ENCODE measurements at places on chromosomes 1 and 21.

DNA sequence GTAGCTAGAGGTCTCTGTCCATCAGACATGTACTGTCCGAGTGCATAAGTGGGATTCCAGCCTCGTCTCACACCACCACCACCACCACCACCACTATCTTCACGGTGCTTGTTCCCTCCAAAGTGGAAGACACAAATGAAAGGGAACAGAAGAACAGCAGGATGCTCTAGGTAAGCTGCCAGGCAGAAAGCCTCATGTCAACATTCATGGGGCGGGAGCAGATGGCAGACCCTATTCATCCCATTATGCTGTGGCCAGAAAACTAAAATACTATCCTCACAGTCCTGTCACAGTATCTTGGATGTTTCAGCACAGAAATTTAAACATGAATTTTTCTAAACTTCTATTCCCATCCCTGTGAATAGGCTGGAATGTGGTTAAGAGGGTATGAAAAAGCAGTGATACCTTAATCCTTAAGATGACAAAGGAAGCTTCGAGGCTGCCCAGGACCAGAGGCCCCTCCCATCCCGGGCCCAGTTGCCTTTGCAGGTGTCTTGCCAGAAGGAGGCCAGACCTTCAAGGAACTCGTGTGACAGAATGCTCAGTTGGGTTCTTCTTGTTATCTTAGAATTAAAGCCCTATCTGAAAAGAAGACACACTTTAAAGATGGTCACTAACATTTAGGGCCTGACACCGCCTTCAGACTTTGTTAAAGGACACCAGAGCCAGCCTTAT is 24.7 kb downstream of the APCS start:
- no peak for DNase-seq

DNA sequence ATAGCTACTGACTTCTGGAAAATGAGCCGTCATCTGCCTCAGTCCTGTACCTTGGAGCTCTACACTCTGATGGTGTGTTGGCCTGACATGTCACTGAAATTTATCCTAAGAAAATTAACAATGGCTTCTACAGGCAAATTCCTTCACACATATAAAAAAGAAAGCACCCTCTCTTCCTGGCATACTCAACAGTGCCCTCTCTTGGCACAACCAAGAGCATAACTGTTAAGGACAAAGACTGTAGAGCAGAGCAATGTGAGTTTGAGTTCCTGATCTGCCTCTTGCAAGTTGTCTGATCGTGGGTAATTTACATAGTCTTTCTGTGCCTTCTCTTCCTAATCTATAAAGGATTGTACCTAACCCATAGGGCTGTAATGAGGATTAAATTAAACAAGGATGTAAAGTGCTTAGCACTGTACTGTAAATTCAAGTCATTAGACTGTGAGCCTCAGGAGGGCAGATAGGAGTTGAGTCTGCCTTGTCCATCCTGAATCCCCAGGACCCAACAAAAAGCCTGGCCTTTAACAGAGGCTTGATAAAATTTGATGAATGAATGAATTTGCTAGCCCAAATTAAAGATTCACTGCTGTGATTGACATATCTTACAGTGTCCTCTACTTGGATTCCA is 83.5 kb downstream of the SYF2 start:
- no peak for DNase-seq

DNA sequence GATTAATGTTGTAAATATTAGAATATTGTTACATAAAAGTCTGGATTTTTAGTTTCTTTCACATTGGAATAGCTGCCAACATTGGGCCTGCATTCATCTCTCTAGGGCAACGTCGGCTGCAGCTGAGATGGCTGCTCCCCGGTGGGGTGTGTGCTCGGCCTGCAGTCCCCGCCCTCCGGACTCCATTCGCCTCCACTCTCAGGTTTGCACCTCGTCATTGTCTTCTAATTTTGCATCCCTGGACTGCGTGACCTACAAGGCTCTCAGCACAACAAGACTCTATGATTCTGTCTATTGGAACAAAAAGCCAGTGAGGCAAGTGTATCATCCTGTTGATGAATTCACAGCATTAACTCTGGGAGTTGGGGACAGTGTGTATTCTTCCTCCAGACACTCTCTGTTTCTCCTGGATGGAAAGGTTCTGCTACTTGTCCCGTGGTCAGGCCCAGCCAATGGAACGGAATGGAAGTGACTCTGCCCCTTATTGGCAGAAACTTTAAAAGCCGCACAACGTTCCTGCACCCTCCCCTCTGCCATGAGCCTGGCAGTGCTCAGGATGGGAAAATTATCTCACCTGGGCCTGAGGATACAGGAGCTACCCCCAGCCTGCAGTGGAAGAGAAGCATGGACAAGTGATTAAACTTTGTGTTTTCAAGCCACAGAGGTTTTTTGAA is 105.0 kb upstream of the SAMD11 start:
- DNase-seq: no peak

GRCh38 chr21:29166323-29166722 is 35.9 kb downstream of the MAP3K7CL start:
- no peak for DNase-seq

DNA sequence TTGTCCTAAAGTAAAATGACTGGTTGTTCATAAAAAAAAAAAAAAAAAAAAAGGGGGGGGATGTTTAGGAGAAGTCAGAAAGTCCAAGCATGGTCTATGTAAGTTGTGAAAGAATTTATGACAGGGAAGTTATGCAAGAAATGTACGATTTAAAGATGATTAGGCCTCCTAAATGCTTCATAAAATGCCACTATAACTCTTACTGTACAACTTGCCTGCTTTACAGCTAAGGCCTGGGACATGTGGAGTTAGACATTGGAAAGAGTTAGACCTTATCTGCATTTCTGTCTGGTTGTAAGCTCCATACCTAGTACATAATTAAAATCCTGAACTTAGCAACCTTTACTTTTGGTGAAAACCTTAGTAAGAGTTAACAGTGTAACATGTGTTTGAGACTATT is 150.0 kb downstream of the TPR start:
- no peak for DNase-seq

DNA sequence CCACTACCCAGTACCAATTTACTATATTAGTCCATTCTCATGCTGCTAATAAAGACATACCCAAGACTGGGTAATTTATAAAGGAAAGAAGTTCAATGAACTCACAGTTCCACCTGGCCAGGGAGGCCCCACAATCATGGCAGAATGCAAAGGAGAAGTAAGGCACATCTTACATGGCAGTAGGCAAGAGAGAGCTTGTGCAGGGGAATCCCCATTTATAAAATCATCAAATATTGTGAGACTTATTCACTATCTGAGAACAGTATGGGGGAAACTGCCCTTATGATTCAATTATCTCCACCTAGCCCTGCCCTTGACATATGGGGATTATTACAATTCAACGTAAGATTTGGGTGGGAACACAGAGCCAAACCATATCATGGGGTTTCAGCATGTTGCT is 6.4 kb downstream of the CD58 start:
- no peak for DNase-seq

GRCh38 chr1:29651246-29651645 is 414.9 kb downstream of the PTPRU start:
- no peak for DNase-seq

- DNase-seq: no peak
These were observed 30.4 kb downstream of the ATP2B4 start for GRCh38 chr1:203656796-203657747.

DNA sequence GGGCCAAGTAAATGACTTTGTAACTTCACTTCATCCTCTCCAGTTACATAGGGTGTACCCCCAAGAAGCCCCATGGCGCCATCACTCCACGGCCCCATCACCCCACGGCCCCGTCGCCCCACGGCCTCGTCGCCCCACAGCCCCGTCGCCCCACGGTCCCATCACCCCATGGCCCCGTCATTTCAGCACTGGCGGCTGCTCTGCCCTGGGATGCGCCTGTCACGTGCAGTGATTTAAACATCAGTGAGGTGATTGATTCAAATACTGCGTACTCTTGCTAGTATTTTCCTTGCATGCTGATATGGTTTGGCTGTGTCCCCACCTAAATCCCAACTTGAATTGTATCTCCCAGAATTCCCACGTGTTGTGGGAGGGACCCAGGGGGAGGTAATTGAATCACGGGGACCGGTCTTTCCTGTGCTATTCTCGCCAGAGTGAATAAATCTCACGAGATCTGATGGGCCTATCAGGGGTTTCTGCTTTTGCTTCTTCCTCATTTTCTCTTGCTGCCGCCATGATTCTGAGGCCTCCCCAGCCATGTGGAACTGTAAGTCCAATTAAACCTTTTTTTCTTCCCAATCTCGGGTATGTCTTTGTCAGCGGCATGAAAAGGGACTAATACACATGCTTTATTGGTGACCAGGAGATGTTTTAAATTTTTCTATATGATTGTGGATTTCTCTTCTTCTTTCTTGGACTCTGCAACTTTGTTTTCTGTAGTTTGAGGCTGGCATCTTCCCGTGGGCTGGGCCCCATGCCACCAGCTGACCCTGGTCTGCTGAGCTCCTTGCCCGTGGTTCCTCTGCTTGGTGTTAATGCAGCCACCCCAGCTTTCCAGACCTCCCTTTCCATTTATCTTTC is 50.1 kb upstream of the PCBP3 start:
- DNase-seq: no peak

- no peak for DNase-seq
These were observed 27.2 kb upstream of the ERG start for GRCh38 chr21:38525454-38525853.

- DNase-seq: no peak
These were observed 41.3 kb downstream of the AKNAD1 start for GRCh38 chr1:108815566-108815965.

DNA sequence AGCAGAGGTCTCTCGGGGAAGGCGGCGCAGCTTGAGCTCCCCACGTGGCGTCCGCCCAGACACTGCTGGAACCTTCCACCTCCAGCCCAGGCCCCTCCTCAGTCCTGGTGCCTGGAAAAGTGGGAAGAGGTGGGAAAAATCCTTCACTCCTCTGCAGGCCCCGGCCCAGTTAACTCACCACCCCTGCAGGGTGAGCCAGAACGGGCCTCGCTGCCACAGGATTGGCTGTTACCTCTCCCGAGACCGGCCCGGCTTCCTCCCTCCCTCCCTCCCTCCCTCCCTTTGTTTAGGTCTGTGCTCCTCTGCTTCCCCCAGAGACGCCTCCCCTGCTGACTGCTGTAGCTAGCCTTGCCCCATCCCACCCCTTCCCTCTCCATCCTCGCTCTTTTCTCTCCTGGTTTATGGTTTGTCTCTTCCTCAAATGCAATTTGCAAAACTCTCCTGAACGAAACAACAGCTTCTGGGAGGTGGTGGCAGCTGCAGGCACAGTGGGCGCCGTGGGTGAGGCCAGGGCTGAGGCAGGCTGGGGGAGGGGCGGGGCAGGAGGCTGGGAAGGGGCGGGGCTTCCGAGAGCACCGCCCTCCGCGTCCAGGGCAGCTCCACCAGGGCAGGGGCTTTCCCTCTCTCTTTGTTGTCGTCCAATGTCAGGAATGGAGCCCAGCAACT is 6.5 kb downstream of the CAPN9 start:
- DNase-seq: no peak

- DNase-seq: no peak
These were observed 7.8 kb upstream of the CDK18 start for GRCh38 chr1:205496661-205497060.

DNA sequence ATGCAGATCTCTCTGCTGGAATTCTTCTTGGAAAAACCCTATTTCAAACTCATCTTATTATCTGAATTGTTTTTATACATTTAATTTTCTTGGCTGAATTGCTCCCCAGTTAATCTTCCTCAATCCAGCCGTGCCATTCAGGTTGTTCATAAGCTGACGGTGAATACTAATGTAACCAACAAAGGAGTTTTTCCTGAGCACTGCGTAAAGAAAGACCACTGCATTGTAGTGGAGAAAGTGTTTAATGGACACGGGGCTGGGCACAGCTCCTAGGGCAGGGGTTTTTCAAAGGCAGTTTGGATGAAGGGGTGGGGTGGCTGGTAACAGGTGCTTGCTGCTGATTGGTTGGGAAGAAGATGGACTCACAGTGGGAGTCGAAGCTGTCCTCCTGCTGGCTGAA is 820.3 kb downstream of the ADGRL2 start:
- DNase-seq: no peak

DNA sequence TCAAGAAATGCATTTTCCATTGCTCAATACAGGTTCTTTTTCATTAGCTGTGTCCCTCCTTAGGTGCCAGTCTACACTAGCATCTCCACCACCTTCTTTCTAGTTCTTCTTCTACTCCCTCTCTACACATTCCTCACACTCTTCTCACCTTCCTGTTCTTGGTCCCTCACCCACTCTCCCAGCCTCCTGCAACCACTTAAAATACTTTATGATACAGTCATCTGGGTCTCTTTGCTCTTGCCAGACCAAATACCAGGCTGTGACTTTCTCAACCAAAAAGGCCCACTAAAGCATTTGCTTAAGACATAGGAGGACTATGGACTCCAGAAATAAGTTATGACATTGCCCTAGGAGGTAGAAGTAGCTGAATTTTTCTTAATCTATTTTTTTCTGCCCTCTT is 35.1 kb downstream of the PIGM start:
- DNase-seq: no peak

- DNase-seq: no peak
These were observed 32.5 kb downstream of the TFF3 start for GRCh38 chr21:42282715-42283114.

- DNase-seq: no peak
These were observed 24.0 kb downstream of the MRAP start for GRCh38 chr21:32322676-32323075.

Data from DMS 273 treated with DMSO at 0.1 percent for 48 hours (cell line).